Hindlimb muscle (tissue), 1 donor: ENCODE measurements at places on chromosomes 2 and 18. TPM values are rescaled to one million over a fixed set of nuclear protein-coding genes. Genes with fewer than 3 reads are reported as not detected.

DNA sequence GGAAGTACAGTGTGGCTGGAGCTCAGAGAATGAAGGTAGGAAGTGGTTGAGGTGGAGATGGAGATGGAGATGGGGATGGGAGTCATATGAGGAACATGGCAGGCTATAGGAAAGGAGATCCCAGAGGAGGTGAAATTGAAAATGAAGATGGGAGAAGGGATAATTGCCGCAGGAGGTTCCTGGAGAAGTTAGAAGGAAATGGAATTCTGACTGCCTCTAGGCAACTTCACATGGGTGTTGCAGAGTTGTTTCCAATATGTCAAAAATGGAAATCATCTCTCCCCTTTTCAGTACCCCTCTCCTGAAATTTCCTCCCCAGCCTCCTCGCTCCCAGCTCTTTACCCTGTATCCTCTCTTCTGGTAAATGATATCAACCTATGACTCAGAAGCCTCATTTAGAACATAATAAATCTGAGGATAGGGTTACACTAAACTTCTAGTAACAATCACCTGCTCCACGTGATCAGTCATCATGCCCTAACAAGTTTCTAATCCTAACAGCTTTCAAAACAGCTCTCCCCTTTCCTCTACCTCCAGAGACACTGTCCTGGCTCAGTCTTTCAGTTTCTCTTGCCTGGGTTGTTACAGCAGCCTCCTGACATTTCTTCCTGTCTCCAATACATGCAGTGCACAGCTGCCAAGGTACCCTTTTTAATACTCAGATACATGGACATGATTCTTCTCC is 201.9 kb upstream of the RBMS1 start:
- DNase-seq = peak; percentile 28

DNA sequence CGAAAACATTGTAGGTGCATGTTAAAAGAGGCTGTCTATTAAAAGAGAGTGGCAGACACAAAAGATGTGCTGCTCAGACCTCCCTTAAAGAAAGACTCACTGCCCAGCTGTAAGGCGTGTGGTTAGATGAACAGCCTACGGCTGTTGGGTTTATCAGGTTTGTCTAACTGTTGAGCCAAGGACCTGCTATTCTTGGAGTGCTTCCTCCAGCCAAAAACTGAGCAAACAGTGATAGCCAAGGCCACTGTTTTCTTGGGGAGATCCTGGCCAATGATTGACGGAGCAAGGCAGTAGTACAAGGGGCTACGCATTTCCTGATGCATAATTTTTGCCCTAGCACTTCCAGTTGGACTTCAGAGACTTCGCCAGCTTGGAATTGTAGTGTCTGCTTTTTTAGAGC is 1.4 kb upstream of the RAB3GAP1 start:
- DNase-seq = no peak

DNA sequence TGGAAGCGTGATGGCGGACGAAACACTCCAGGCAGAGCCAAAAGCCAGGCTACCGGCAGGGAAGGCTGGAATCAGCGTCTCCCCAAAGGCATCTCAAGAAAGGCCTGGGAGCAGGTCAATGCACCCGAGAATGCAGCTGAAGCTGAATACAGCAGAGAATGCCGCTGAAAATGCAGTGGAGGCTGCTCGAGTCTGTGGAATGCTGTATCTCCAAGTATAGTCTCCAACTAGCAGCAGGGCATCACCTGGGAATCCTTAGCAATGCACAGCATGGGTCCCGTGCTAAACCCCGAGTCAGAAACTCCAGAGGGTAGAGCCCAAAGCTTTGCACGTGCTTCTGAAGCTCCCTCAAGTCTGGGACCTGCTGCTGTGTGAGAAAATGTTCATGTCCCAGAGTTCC is 191.1 kb upstream of the ALKAL2 start:
- no peak for DNase-seq

DNA sequence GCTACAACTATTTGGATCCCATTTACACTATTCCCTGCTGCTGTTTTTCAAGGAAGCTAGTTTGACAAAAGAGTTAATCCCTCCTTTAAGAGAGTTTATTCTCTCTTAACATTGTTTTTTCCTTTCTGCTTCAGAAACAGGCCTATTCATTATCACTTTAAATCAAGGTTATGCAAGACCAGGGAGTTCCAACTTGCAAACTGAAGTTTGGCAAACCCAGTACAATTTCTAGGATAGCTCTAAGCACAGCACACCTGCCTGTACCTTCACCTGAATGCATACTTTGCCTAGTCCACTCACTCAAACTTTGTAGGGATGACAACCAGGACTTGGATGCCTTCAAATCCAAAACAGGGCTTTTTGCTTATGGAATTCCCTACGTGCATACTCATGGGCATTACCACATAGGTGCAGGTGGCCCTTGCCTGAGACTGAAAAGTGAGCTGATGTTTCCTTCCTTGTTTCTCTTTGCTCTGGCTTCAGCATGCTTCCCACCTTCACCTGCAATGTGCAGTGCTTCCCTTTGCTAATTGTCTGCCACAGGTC is 193.8 kb upstream of the MMADHC start:
- DNase-seq = no peak

- no peak for DNase-seq
Measured at GRCh38 chr2:8496617-8497016, 185.2 kb upstream of the ID2 start.

DNA sequence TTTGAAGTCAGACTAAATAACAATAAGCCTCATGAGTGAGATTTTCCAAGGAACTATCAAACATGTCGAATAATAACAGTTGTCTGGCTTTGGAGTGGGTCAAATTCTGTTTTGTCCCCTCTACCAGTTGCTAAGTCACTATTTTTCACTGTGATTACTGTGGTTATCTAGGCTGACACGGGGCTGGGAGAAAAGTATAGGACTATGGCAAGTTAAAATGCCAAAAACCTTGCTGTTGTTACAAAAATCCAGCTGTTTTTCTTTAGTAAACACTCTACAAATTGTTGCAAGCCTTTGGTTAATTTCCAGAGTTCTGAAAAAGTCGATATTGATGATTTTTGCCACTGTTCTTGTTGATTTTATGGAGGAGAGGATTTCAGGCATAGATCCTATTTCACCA is 1.5 kb downstream of the CFAP210 start:
- DNase-seq = no peak

- no peak for DNase-seq
Measured at GRCh38 chr18:39375066-39375465, 1809.5 kb upstream of the CELF4 start.

TRIM54 gene
- polyA plus RNA-seq = 128 TPM

DNA sequence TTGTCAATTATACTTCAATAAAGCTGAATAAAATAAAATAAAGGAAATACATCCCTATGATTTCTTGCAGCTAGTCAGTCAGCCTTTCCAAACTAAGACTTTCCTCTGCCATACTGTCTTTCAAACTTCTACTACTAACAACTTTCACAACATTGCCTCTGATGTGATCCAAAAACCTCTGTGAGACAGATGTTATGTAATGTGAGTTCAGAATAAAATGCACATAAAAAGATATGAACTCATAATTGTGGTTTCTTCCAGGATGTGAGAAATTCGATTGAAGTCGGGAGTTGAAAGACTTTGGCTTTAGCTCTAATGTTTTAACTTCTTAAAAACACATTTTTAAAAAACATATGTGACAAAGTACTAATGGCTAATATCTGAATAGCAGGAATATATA is 98.7 kb downstream of the PIGN start:
- DNase-seq = no peak

PPP1R1C gene
- polyA plus RNA-seq = not detected

DNA sequence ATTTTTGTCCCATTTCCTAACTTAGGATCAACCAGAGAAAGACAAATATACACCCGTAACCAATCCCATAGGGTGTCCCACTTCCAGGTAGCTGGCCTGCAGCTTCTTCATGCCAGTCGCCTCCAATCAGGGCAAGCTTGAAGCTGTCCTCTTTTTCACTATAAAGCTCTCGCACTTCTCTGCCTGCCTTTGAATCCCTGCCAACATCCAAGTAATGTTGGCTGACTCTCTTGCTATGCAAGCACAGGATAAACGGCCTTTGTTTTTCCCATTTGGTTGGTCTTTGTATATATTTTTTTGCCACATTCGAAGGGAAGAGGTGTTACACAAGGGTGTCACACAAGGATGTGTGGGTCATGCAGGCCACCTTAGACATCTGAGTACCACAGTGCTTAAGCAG is 388.8 kb downstream of the CBLN2 start:
- DNase-seq = peak; percentile 2

ERMN gene
- not detected for polyA plus RNA-seq

DNA sequence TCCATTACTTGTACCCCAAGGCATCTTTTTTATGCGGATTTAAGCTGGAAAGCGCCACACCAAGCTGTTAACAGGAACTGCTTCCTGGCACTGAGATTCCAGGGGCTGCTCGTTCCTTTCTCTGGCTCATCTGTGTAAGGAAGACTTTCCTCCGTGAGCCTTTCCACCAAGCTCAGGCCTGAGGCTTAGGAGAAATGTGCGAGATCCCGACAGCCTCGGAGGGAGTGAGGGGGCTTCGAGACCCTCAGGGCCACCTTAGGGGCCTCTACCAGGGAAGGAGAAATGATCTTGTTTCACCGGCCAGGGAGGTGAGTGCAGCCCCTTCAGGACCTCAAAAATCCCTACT is 17.1 kb downstream of the B3GNT7 start:
- DNase-seq = no peak

GRCh38 chr2:215917953-215918620 is 95.3 kb downstream of the MREG start:
- no peak for DNase-seq

PROC gene
- polyA plus RNA-seq = 0.93 TPM

- DNase-seq = no peak
Measured at GRCh38 chr18:79169958-79170555, 100.9 kb downstream of the ATP9B start.

DNA sequence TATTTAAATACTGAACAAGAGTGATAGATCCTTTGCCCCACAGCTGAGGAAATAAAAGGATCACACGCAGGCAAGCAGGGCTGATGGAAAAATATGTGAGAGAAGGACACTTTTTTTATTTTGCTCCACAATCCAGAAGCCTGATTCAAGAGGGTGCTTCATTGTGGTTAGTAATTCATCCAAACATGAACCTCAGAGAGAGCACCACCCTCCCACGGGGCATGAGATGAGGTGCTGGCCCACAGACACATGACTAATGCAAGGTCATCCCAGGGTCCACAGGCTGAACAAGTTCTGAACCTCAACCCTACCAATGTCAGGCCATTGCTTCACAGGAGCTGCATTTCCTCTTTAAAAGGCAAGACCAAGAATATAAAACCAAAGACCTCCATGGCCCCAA is 239.6 kb downstream of the MREG start:
- DNase-seq = no peak

DNA sequence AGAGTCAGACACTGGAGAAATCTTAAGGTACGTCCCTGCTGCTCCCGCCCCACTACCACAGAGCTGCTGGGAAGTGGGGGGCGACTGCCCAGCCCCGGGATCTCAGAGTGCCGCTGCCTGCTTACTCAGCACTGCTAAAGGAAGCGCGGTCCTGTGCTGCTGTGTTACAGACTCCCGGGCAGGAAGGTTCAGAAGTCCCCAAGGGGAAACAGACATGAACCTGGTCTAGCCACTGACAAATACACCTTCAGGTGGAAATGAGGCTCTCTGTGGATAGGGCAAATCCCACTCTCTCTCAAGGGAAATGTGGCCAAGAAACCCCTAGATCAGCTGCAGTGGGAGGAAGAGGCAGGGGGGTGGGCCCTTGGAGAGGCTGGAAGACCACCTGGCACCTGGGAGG is 13.7 kb downstream of the MTERF4 start:
- DNase-seq = no peak

DNA sequence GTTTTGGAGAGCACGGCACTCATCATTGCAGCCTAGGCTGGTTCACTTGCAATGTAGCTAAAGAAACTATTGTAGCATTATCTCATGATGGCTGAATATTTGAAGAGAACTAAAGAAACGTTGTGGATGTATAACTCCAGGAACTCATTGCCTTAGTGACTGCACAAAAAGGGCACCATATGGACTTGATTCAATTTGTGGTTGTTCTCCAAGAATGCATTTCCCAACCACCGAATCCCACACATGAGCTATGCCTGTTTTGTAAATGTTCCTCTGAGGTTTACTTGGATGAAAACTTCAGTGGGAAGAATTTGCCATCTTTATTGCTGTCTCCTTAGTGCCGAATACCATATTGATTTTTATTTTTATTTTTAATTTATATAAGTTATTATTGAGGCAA is 43.5 kb downstream of the DOK6 start:
- DNase-seq = no peak

DNA sequence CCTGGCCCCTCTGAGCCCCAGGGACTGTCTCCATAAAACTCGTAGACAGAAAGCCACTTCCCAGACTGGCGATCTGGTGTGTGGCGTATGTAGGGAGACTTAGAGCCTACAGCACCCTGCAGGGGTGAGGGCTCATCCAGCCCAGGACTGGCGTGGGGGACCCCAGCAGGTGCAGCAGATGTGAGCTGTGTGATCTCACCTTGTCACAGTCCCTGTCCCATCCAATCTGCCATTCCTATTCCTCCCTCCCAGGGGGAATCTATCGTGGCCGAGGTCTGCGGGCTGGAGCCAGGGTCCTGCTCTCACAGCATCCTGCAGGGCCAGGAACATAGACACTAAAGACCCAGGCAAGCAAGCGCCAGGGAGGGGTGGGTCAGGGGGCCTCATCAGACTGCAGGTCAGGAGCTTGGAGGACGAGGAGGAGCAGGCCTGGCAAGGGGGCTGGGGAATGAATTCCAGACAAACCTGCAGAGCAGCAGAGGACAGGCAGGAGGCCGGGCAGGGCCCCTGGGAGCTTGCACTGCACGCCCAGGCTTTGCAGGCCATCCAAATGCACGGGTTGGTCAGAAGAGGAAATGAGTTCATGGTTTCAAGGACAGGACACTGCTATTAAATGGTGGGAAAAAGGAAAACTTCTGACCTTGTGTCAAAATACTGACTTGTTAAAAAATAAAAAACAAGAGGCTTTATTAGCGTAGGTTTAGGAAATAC is 32.5 kb downstream of the HS6ST1 start:
- DNase-seq = no peak

- DNase-seq = no peak
Measured at GRCh38 chr2:239309398-239310245, 91.2 kb downstream of the HDAC4 start.

DNA sequence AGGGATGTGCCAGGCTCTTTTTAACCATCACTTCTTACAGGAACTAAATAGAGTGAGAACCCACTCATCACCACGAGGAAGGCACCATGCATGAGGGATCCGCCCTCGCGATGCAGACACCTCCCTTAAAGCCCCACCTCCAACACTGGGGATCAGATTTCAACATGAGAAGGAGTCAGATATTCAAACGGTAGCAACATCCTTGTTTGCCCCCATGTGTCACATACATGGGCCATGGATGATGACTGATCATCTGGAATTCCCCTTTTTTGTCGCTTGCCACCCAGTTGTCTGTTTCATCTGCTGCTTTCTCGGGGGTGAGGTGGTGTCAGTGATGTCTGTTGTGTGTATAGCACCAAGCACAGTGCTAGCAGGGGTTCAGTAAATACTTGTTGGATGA is 57.9 kb downstream of the NCK2 start:
- no peak for DNase-seq

DNA sequence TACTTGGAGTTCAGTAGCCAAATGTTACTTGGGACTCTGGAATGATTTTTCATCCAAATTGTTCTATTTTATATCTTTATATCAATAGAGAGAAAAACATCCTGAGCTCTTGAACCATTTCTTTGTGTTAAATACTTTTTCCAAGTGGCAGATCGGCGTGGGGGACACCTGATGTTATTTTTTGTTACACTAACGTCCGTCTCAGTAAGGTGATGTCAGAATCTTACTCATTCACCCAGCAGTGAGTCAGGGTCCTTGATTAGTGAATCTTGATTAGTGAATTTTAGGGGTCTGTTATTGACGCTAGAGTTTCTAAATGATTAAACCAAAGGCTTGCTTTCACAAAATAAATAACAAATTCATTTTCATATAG is 1.7 kb downstream of the MIB1 start:
- no peak for DNase-seq

FSIP2 gene
- polyA plus RNA-seq = 1.1 TPM

- no peak for DNase-seq
Measured at GRCh38 chr2:42722320-42723190, 41.4 kb downstream of the OXER1 start.
